Stimulated activated CD4-positive, alpha-beta T cell treated with anti-CD3 and anti-CD28 coated beads, Interleukin-1b, Interleukin-23, amount 100 ng/mL, for 1 hour (primary cell): ENCODE measurements at places on chromosomes 7 and 10.

- DNase-seq, result no peak
These were observed 7.7 kb downstream of the GRM8 start for GRCh38 chr7:127245002-127245401.

GRCh38 chr7:117350027-117350426 is 27.2 kb upstream of the WNT2 start:
- DNase-seq, result no peak

- no peak for DNase-seq
These were observed 323.7 kb downstream of the CDK14 start for GRCh38 chr7:90919816-90920215.

DNA sequence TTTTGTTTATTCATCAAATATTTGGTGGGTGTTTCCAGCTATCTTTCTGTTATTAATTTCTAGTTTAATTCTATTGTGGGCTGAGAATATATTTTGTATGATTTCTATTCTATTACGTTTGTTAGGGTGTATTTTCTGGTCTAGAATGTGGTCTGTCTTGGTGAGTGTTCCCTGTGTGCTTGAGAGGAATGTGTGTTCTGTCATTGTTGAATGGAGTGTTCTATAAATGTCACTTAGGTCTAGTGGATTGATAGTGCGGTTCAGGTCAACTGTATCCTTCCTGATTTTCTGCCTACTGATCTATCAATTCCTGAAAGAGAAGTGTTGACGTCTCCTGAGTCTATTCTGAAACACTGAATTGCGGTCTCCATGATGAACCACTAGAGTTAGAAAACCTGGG is 8.5 kb downstream of the HTRA1 start:
- no peak for DNase-seq

GRCh38 chr10:7168414-7168813 is 242.4 kb downstream of the SFMBT2 start:
- no peak for DNase-seq

DNA sequence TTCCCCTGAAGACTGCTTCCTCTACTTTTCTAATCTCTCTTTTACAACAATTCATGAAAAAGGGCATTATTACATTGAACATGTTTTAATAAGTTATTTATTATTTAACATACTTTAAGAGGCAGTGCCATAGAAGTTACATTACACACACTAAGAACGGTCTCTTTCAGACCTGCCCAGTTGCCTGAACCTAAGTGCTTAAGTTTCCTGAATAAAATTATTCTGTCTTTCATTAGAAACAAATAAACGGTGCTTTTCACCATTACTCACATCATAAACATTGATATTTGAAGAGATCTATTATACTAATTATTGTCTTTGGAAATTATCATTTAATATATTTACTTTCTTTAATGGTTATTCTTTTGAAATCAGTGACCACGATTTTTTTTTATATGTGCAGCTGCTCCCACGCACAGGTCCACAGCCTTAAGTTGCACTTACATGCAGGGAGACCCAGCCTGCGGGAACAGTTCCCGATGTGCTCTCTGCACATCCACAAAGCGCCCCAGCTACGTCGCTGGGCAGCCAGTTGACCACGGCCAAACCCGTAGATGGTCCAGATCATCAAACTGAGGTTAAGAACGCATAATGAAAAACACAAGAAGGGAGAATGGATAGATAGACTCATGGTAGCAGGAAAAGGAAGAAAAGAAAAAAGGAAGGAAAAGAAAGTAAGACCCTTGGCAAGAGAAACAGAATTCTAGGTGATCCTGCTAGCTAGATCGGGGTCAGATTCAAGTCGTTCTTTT is 437.0 kb upstream of the MGMT start:
- no peak for DNase-seq

DNA sequence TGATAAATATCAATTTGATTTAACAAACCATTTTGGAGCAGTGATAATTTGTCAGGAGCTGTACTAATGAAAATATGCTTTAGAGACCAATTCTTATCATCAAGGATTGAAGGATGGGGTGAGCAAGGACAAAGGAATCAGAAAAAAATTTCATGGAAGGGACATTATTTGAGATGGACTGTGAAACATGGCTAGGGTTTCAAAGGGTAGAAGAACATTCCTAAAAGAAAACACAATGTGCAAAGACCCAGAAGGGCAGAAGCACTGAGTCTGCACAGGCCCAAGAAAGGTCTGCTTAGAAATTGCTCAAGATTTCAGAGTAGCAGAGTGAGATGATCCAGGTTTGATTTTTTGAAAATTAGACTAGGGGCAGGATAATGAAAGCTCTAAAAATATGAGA is 174.5 kb downstream of the LRRN3 start:
- no peak for DNase-seq
